SHP77 treated with DMSO at 0.1 percent for 48 hours (cell line): ENCODE measurements at places on chromosomes 13 and 19.

GRCh38 chr13:107809125-107809524, 406.2 kb downstream of the LIG4 start:
- no peak for DNase-seq

- no peak for DNase-seq
These were observed 12.3 kb downstream of the ATP7B start for GRCh38 chr13:51998723-51999509.

GRCh38 chr19:9796113-9796773, 22.6 kb downstream of the FBXL12 start:
- peak; percentile 76 for DNase-seq

DNA sequence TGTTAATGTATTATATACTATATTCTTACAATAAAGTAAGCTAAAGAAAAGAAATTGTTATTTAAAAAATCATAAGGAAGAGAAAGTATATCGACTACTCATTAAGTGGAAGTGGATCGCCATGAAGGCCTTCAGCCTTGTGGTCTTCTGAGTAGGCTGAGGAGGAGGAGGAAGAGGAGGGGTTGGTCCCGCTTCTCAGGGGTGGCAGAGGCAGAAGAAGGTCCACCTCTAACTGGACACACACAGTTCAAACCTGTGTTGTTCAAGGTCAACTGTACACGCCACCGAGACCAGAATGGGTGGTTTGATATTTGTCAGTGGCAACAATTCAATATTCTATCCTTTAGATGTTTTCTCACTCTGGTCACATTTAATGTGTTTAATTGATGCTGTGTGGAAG, 67.2 kb downstream of the ALOX5AP start:
- DNase-seq, result no peak

GRCh38 chr13:106205871-106206270, 329.6 kb downstream of the EFNB2 start:
- no peak for DNase-seq

GRCh38 chr19:38922482-38922881, 8.1 kb downstream of the SARS2 start:
- no peak for DNase-seq

GRCh38 chr13:62309904-62310303, 894.3 kb upstream of the PCDH20 start:
- DNase-seq, result no peak

DNA sequence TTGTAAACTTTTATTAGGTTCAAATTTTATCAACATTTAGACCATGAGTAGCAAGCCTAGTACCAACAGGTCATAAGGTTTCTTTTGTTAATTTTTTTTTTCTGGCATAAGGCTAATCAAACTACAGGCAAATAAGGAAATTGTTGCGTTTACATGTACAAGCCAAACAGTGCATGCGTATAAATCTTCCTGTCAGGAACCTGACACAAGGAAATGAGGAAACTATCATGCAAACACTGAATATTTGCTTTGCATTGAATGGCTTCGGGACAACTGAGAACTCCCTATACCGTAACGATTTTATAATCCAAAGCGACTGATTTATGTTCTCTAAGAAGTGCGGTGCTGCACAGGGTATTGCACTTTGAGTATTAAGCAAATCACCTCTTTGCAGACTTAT, 133.0 kb upstream of the TRPC4 start:
- DNase-seq, result peak; percentile 87

GRCh38 chr19:17385878-17386611, 8.0 kb downstream of the CCDC194 start:
- no peak for DNase-seq

GRCh38 chr13:113981194-113981605, 7.3 kb upstream of the C13orf46 start:
- DNase-seq, result peak; percentile 99

DNA sequence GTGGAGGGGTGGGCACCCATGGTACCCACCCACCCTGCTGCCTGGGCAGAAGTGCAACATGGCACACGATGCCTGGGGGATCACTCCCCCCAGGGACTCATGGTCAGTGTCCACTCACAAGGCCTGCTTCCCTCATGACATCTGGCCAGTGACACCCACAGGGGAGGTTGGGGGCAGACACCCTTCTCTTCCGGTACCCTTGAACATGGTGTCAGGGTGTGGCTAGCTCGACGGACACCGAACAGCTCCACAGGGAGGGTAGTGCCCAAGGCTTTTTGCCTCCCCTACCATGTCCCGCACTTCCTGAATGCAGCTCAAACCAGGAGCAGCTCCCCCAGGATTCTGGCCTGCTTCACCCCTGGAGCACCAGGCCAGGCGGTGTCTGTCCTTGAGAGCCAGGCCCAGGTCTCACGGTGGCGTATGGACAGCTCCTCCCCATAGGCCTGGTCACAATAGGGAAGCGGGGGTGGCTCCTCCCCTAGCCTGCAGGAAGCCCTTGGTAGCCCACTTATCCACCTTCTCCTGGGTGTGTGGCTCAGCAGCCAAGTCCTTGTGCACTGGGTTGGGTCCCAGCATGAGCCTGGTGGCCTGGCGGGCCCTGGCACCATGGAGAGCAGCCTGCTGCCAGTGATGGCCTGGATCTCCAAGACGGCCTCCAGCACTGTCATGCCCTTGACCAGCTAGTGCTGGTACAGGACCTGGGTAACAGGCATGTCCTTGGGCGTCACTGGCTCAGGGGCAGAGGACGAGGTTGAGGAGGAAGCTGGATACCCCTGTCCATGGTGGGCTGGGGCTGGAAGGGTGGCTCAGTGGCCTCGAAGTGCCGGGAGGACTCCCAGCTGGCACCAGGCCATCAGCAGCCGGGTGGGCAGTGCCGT, 7.8 kb downstream of the ACP4 start:
- no peak for DNase-seq

GRCh38 chr13:30808600-30808999, 73.3 kb downstream of the ALOX5AP start:
- DNase-seq, result no peak

- no peak for DNase-seq
These were observed 5.5 kb upstream of the ENOX1 start for GRCh38 chr13:43792076-43792881.

DNA sequence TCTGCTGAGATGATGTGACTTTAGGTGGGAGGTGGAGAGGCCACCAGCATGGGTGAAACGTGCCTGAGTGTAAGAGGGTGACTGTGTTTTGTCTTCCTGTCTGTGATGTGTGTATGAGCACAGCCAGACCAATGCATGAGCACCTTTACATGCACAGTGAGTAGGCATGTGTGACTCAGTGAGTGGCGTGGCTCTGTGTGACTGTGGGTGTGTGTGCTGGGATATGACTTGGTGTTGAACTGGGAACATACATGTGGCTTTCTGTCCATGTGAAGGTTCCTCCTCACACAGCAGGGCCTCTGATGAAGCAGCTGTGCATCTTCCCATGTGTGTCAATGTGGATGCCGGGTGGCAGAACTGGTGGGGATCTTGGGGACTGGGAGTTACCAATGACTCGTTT, 19.9 kb upstream of the LGALS13 start:
- no peak for DNase-seq

DNA sequence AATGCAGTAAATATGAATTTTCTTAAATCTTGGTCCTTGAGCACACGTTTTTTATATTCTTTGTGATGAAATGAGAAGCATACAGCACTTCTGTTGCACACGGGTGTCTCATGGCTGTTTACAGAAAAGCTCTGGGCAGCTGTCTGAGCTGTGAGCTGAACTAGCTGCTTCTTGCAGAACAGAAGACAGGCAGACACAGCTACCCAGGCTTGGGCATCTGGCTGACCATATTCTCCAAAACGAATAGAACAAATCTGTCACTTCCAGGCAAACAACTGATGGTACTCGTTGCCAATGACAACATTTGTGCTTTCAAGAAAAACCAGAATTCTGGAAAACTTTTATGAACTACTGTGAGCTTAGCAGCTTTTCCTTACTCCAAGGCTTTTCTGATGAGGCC, 16.2 kb downstream of the PCID2 start:
- no peak for DNase-seq

DNA sequence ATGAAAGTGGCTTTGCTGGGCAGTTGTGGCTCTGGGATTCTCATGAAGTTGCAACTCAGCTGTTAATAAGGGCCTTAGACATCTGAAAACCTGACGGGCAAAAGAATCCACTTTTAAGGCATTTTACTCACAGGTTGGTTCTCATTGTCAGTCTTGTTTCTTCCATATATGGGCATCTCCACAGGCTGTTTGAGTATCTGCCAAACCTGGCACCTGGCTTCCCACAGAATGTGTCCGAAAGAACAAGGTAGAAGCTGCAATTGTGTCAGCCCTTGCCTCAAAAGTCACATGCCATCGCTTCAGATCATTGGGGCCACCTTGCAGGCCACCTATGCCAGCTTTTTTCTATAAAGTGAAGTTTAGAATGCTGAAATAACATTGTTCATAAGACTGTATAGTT, 102.4 kb downstream of the KCTD12 start:
- peak; percentile 67 for DNase-seq

GRCh38 chr13:85019121-85019520, 780.1 kb downstream of the SLITRK6 start:
- DNase-seq, result no peak

- no peak for DNase-seq
These were observed 350.7 kb downstream of the UQCRFS1 start for GRCh38 chr19:28862238-28862637.

GRCh38 chr13:44921246-44921877, 67.9 kb downstream of the NUFIP1 start:
- no peak for DNase-seq
